Aorta (tissue), 5 donors: ENCODE measurements at places on chromosomes 1 and 21. TPM values are rescaled to one million over a fixed set of nuclear protein-coding genes. Genes with fewer than 3 reads are reported as not detected.

Gene FAF1
- 56.1 TPM for total RNA-seq

Gene TARDBP
- 124 TPM for total RNA-seq

Gene CFAP126
- total RNA-seq: not detected

Gene ITLN1
- total RNA-seq: 1.8 TPM

Gene LAMC1
- total RNA-seq: 247 TPM

Gene TEDDM1
- not detected for total RNA-seq

Gene NBPF6
- total RNA-seq: not detected

Gene MEAF6
- 50.1 TPM for total RNA-seq

Gene PROK1
- 0.27 TPM for total RNA-seq

Gene OTUD3
- 19.5 TPM for total RNA-seq

Gene PFKL
- 115 TPM for total RNA-seq

Gene WNT2B
- 5.8 TPM for total RNA-seq

Gene F13B
- total RNA-seq: not detected

Gene PARS2
- 2.2 TPM for total RNA-seq

Gene LYPD8
- not detected for total RNA-seq

Gene PTGS2
- 10.3 TPM for total RNA-seq

Gene G0S2
- total RNA-seq: 24.9 TPM

Gene NPPB
- total RNA-seq: not detected

Gene PIK3R3
- 49.8 TPM for total RNA-seq

Gene MAGOH
- total RNA-seq: 26.7 TPM

Gene FCGR3B
- total RNA-seq: 6.3 TPM

Gene TNFRSF18
- 1.1 TPM for total RNA-seq

Gene NDUFV3
- total RNA-seq: 34.4 TPM

Gene GUCA2B
- total RNA-seq: not detected

Gene NBPF8
- 17.9 TPM for total RNA-seq

Gene AMY2A
- total RNA-seq: 2.8 TPM

Gene LMOD1
- total RNA-seq: 347 TPM

Gene RALGPS2
- 14.1 TPM for total RNA-seq

Gene LCE2C
- total RNA-seq: not detected

Gene GBP5
- 3.7 TPM for total RNA-seq

Gene PCP4L1
- total RNA-seq: 1.2 TPM

Gene PADI3
- not detected for total RNA-seq

Gene CAPN9
- total RNA-seq: not detected

Gene S100A7
- total RNA-seq: not detected

Gene PLCH2
- 1.6 TPM for total RNA-seq

Gene KRTAP19-3
- total RNA-seq: not detected

Gene NTMT2
- total RNA-seq: not detected

Gene B3GALT5
- total RNA-seq: 0.21 TPM

Gene SLC1A7
- total RNA-seq: 0.16 TPM

Gene UBL4B
- total RNA-seq: not detected

Gene SPRR2G
- total RNA-seq: not detected
